Left lung (tissue), 14 donors: ENCODE measurements at places on chromosomes 5 and 9. TPM values are rescaled to one million over a fixed set of nuclear protein-coding genes. Genes with fewer than 3 reads are reported as not detected.

Gene PCDHGA2
- 5.1 TPM for polyA plus RNA-seq

Gene CER1
- 0.44 TPM for polyA plus RNA-seq

Gene FOXI1
- 0.09 TPM for polyA plus RNA-seq

Gene KCNT1
- 0.26 TPM for polyA plus RNA-seq

Gene CDC20B
- 21.8 TPM for polyA plus RNA-seq

Gene DDX4
- polyA plus RNA-seq = 0.17 TPM

Gene PCDHA13
- polyA plus RNA-seq = 0.38 TPM

Gene C5orf58
- 0.72 TPM for polyA plus RNA-seq

Gene ACSL6
- 1.3 TPM for polyA plus RNA-seq

GRCh38 chr5:123813937-123814624 lies 302.1 kb downstream of the CSNK1G3 start:
- peak; percentile 73 for DNase-seq

- no peak for DNase-seq
These were observed 138.0 kb downstream of the DCP2 start for GRCh38 chr5:113114559-113114958.

- no peak for DNase-seq
These were observed 51.5 kb downstream of the MRPS30 start for GRCh38 chr5:44860267-44860666.

DNA sequence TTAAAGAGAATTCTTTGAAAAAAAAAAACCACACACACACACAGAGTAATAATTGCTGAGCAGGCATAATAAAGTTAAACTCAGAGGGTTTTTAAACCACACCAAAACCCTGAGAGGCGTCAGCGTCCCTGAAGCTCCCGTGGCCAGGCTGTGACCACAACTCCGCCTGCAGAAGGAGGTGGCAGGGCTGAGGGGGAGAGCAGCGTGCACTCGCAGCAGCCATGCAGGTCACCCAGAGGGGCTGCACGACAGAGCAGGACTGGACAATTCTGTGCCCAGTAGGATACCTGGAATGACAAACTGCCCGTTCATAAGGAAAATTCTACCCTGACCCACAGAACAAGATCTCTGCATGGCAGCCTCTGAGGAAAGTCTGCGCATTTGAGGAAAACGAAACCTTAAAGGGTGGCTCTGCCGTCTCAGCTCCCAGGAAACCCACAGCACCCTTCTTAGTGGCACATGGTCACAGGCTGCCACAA lies 44.0 kb downstream of the ROR2 start:
- DNase-seq = peak; percentile 73

DNA sequence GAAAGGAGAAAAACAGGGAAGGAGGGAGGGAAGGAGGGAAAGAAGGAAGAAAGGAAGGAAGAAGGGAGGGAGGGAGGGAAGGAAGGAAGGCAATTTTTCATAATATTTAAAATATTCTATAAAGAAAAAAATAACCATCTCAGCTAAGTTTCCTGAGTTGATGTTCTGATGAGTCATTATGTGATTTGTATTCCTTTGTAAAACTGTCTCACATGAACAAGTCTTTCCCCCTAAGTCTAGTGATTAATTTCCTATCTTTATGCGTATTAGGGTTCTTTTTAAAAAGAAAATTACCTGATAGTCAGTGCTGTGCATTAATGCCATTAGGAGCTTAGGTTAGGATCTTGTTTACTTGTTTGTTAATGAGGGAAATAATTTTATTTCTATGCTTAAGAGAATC lies 94.1 kb downstream of the RASEF start:
- DNase-seq = no peak

GRCh38 chr9:114143234-114143633 lies 12.1 kb upstream of the COL27A1 start:
- no peak for DNase-seq

GRCh38 chr9:133759946-133760345 lies 21.8 kb upstream of the SARDH start:
- no peak for DNase-seq

GRCh38 chr9:114072184-114073140 lies 5.6 kb downstream of the AMBP start:
- no peak for DNase-seq

DNA sequence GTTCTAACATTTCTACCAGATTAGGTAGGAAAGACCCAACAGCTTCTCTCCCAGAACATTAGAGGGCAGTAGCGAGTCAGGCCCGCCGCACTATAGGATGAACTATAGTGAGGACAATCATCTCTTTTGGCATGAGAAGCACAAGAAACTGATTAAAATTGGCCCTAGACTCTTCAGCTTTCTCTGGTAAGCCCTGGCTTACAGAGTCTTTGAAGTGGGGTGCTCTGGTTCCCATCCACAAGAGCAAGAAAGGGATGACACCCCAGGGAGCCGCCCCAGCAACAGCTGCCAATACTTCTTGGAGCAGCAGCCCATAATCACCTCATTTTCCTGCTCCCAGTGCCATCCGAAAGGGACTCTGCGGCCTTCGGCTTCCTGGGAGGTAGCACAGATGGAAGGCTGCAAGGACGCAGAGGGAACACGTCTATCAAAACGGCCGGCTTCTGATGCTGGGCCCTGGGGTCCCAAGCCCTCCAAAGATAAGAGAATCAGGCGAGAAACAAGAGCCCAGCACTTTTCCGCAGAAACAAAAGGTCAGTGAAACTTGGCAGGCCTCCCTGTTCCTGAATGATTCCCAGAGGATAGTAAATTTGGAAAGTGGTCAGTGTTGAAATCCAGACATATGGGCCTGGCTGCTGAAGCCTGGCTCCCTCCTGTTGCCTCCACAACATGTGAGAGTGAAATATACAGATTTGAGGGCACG lies 69.3 kb downstream of the HSD17B3 start:
- DNase-seq = peak; percentile 90

- peak; percentile 90 for DNase-seq
These were observed at the start of gene ANXA2R for GRCh38 chr5:43040287-43041098. Gene ANXA2R (minus strand): TSS chr5:43040319. CDS start chr5:43040046, 273 bp downstream.

DNA sequence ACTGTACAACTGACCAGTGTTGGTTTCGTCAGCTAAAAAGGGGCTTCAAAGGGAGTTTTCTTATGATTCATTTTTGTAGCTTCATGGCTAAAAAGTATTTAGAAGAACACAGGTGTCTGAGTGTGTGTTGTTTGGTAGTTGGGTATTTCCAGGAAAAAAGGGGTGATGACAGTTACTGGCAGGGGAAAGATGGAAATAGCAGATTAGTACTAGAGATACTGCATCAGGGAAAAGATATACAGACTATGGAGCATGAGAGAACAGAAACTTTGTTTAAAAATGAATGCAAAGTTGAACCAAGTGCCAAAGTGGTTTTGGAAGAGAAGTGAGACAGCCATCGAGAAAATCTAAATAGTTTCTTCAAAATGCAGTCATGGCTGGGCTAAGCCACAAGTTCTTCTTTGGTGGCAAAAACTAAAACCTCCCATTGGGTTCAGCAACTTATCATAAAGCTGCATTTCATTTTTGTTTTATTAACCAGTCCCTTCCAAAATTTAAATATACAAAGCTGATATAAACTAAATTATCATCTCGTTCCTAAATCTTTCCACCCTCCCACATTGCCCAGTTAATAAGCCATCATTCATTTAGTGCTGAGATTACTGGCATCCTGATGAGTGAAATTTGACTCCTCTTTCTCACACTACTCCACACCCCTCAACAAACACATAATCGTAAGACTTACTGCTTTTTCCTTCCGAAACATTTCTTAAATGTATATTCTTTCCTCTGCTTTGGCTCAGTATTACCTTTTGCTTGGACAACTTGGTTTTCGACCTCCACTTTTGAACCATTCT lies 33.5 kb downstream of the ELL2 start:
- no peak for DNase-seq
